CD4-positive, alpha-beta T cell treated with Interleukin-1 beta for 1 hour (primary cell): ENCODE measurements at places on chromosomes 3 and 15.

- no peak for DNase-seq
These were observed 16.7 kb downstream of the TPRG1 start for GRCh38 chr3:189188466-189188865.

GRCh38 chr3:52794612-52795099 lies at the start of gene ITIH3:
Gene ITIH3, plus strand, starts transcription at chr3:52794796. Its CDS starts 8 bp downstream, at chr3:52794804.
- DNase-seq: no peak

- no peak for DNase-seq
These were observed 7.2 kb downstream of the ACAN start for GRCh38 chr15:88810446-88810845.

GRCh38 chr3:79047581-79047980 lies 720.2 kb downstream of the ROBO1 start:
- DNase-seq: no peak

DNA sequence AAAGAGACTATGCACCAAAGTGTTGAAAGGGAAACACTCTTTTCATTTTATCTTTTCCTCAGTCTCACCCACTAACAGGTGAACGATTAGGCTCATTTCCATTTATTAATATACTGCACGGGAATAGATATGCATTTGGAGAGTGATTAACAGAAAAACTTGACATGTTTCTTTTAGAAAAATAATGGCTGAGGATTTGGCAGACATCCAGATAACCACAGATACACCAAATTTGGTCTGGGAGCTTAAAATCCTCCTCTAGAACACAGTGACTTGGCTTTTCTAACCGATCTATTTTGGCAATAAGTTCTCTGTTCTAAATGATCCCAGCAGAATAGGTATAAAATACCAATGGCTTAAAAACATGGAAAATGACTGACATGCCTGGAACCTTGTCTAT lies 459.3 kb upstream of the SGO1 start:
- no peak for DNase-seq
